ENCODE measurements at places on chromosomes 5 and 9. TPM values are rescaled to one million over a fixed set of nuclear protein-coding genes. Genes with fewer than 3 reads are reported as not detected.

Gene C9orf153
- 0.48 TPM for total RNA-seq

Gene TMEM232
- 1.4 TPM for total RNA-seq

Gene LAMC3
- total RNA-seq: not detected

Gene IFNE
- 5.3 TPM for total RNA-seq

Gene SOX30
- total RNA-seq: not detected

Gene CBY3
- not detected for total RNA-seq

Gene IFNB1
- not detected for total RNA-seq

Gene TRIM36
- 1.3 TPM for total RNA-seq

Measured in tracheal epithelial cell (primary cell).